ENCODE measurements at places on chromosomes 11 and 22.

GRCh38 chr11:115334932-115335788 lies 169.1 kb downstream of the CADM1 start:
- no peak for DNase-seq

GRCh38 chr11:93274851-93275250 lies 55.7 kb upstream of the DEUP1 start:
- no peak for DNase-seq

DNA sequence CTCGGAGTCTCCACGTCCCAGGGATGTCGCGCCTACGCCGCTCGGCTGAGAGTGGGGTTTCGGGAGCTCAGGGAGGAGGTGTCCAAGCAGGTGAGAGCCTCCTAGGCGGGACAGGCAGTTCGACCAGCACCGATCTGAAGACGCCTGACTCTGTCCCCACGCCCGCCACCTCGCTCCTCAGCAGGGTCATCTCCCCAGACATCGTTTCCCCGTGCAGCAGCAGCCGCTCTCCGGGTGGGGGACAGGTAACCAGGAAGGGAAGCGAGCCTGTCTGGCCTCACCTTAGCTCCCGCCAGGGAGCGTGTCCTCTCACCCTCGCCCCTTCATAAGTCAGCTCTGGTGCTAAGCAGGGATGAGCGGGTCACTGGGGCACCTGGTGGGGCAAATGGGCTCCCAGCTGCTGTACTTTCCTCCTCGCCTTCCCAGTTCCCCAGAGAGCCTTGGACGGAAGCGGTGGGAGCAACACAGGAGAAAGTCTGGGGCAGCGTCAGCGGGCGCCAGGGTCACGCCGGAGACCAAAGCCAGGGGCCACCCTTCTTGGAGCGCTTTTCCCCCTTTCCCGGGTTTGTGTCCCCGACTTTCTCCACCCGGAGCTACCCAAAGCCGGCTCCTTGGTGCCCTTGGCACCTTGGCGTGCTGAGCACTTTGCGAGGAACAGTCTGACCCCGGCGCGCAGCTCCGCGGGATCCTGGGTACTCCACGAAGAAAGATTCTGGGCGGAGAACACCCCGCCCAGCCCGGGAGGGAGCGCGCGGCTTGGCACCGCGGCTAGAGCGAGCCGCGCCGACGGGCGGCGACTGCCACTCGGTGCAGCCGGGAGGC lies 1.6 kb downstream of the SPON1 start:
- no peak for DNase-seq

DNA sequence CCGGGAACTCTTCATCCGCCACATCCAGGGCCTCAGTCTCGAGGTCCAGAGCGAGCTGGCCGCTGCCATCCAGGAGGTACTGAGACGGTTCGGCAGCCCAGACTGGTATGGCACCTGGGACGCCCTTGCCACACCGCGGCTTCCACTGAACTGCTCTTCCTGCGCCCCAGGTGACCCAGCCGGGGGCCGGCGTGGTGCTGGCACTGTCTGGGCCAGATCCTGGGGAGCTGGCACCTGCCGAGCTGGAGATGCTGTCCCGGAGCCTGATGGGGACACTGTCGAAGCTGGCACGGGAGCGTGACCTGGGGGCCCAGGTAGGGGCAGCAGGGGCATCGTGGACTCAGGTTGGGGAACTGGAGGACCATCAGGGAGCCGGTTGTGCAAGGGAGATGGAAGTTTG lies 1.4 kb downstream of the CCDC88B start:
- no peak for DNase-seq

DNA sequence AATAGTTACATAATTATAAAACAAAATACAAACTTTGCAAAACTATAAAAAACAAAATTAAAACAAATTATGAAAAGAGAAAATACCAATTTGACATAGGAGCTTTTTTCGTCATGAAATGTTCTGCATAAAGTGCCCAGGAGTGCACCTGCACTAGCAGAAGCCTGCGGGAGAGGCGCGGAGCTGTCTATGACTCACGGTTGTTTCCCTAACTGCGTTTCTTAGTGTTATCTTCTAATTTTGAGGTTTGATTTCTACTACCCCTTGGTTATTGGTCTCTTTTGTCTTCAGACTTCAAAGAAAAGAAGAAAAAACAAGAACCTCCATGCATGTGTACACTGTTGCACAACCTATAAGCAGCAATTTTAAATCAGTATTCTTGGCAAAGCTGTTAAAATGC lies 740.9 kb upstream of the LRRC4C start:
- no peak for DNase-seq

- DNase-seq, result no peak
Observed at GRCh38 chr11:64568041-64568571, 22.9 kb upstream of the SLC22A12 start.

- no peak for DNase-seq
Observed at GRCh38 chr11:83257761-83258168, 28.4 kb downstream of the CCDC90B start.

GRCh38 chr11:44597358-44598012 lies 32.0 kb downstream of the CD82 start:
- DNase-seq, result no peak

DNA sequence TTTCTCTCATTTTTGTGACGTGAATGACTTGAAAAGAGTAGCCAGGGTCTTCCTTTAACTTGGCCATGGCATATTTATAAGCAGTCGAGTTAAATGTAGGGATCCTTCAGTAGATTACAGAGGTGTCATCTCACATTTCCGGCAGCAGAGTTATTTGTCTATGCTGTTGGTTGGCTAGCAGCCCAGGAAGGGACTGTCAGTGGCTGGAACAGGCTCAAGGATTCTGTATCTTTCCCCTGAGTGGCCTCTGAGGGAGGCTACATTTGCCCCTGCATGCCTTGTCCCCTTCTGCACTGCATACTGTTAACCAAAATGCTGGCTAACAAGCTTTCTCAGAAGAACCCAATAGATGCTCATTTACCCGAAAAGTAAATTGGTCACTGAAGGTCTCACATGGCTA lies 187.6 kb downstream of the PGR start:
- no peak for DNase-seq

- DNase-seq, result no peak
Observed at GRCh38 chr22:29816128-29816527, 21.9 kb downstream of the ASCC2 start.

DNA sequence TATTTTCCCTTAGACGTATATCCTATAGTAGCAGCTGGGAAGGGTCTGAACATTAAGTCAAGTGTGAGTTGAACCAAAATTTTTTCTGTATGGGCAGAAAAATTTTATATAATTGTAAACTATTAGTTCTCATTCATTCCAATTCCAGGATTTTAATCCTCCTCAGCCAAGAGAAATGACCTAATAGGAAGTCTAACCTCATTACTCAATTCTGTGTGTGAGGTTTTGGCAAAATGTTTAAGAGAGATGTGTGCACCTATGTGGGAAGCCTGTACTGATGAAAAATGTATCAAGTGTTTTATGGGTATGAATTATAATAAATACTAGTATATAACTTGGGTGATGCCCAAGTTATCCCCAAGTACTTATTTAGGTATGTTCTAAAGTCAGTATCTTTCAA lies 311.6 kb upstream of the PITPNB start:
- DNase-seq, result no peak

- DNase-seq, result no peak
Observed at GRCh38 chr11:122120096-122120495, 4.1 kb upstream of the BLID start.

GRCh38 chr22:22358686-22359085 lies 114.1 kb downstream of the VPREB1 start:
- DNase-seq, result no peak

DNA sequence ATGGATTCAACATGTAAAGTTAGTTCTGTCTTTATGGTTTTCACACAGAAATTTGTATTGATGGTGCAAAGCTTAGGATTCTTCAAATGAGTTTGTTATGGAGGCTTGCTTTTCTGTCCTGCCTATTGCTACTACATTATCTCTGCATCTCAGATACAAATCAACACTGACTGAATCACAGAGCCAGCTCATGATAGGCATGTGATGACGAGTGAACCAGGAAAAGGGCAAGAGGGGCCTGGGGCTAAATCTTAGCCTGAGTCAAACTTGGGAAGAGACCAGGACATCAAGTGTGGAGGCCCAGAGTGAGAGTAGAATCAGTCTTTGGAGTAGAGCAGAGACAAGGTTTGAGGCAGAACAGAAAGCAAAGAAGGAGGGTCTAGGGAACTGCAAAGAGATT lies 107.1 kb upstream of the CD44 start:
- DNase-seq, result no peak

DNA sequence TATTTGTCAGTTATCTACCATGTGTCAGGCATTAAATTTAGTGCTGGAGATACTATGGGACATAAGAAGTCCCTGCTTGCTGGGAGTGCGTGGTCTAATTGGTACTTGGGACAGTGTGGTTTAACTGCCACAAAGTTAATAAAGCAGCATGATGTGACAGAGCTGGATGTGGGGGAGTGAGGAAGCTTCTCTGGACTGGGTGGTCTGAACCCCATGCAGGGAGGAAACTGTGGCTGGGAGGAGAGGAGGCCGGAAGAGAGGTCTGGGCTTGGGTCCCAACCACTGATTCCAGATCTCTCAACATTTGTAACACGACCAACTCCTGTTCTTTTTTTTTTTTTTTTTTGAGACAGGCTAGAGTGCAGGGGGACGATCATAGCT lies 37.1 kb downstream of the ST3GAL4 start:
- no peak for DNase-seq

- no peak for DNase-seq
Observed at GRCh38 chr22:19604711-19605268, 80.6 kb upstream of the CLDN5 start.

- no peak for DNase-seq
Observed at GRCh38 chr11:63536669-63537292, at the start of gene PLAAT4. PLAAT4 (plus strand) TSS chr11:63536808; CDS start chr11:63536869, 61 bp downstream.

DNA sequence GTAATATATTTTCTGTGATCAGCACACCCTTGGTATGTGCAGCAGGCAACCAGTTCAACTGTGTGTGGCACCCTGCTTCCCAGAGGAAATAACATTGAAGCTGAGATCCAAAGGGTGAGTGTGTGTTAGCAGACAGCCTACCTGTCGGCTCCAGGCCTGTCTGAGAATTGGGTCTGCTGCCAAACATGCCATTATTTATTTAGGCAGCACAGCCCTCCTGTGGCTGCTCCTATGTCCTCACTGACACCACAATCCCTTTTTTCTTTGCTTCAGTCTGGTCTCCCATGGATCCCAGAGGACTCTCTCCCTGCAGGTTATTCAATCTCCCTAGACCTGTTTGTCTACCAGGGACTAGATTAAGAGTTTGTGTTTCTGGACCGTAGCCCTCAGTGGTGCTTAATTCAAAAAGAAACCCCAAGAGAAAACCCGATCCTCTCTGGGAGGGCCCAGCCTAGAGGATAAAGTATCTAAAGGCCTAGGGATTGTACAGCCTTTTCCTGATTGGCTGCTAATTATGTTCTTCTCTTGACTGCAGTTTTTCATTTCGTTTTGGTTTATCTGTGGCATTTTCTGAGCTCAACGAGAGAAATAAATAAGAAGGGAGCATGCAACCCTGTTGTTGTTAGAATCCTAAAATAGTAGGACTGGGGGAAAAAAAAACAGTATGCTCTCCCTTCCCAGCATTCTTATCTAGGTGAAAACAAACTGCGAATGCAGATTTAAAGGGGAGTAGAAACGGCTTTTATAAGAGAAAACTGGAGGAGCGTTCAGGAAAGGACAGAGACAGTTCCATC lies 24.1 kb downstream of the KCNE3 start:
- DNase-seq, result no peak

- DNase-seq, result no peak
Observed at GRCh38 chr11:33017478-33017877, 1.8 kb downstream of the DEPDC7 start.

DNA sequence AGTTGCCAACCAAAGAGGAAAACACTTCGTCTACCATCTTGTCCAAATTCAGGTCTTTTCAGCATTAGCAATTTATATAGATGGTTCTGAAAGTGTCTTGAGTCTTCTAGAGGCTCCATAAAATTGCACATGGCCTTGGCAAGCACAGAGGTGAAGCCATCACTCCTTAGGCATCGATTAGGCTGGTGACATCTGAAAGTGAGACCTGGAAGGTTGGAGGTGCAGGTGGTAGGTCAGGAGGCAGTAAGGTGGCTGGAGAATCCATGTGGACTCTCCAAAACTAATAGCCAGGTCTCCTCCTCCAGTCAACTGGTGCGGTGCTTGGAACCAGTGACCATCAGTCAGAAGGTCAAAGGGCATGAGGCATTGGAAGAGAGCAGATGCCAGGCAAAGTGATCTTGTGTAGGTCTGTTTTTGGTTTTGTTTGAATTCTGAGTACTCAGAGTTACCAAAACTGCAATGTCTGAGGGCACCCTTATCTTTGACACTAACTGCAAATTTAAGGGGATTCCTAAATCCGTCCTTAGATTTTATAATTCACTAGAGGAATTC lies 6.6 kb upstream of the APOL2 start:
- no peak for DNase-seq

- no peak for DNase-seq
Observed at GRCh38 chr11:12112750-12113149, 2.4 kb downstream of the MICAL2 start.
